Ureter (tissue), 1 donor: ENCODE measurements at places on chromosomes 6 and 20. TPM values are rescaled to one million over a fixed set of nuclear protein-coding genes. Genes with fewer than 3 reads are reported as not detected.

KIAA0408 gene
- 12.8 TPM for total RNA-seq

MEP1A gene
- total RNA-seq: not detected

DDO gene
- total RNA-seq: 0.42 TPM

EEF1A2 gene
- 20.2 TPM for total RNA-seq

MRPS10 gene
- total RNA-seq: 39.0 TPM

ADGRB3 gene
- 6.7 TPM for total RNA-seq

SLPI gene
- 301 TPM for total RNA-seq

CAGE1 gene
- not detected for total RNA-seq

SPDEF gene
- 3.5 TPM for total RNA-seq

MACROD2 gene
- total RNA-seq: 17.1 TPM

NKX2-2 gene
- not detected for total RNA-seq

TFAP2C gene
- total RNA-seq: 12.5 TPM

OLIG3 gene
- total RNA-seq: not detected

ADAM33 gene
- 56.9 TPM for total RNA-seq

BPIFB2 gene
- total RNA-seq: not detected

FOXC1 gene
- total RNA-seq: 41.9 TPM

GPR63 gene
- total RNA-seq: 1.4 TPM

DEFB132 gene
- not detected for total RNA-seq

SIRPD gene
- total RNA-seq: not detected

SALL4 gene
- 2.3 TPM for total RNA-seq

ECT2L gene
- total RNA-seq: 0.18 TPM

TREM2 gene
- 9.4 TPM for total RNA-seq

RFX6 gene
- not detected for total RNA-seq

MOCS1 gene
- total RNA-seq: 34.8 TPM

TP53INP2 gene
- 31.9 TPM for total RNA-seq

APCDD1L gene
- total RNA-seq: 2.3 TPM

CEP43 gene
- total RNA-seq: 22.0 TPM

MUCL3 gene
- not detected for total RNA-seq

KCNK15 gene
- total RNA-seq: 3.4 TPM

RPP40 gene
- total RNA-seq: 14.6 TPM

FILIP1 gene
- 11.3 TPM for total RNA-seq

COL21A1 gene
- total RNA-seq: 9.3 TPM

BAG2 gene
- total RNA-seq: 17.0 TPM

LY6G6D gene
- total RNA-seq: not detected

ENPP1 gene
- 9.3 TPM for total RNA-seq

CALHM4 gene
- not detected for total RNA-seq

TP53TG5 gene
- total RNA-seq: 1.2 TPM

PTCRA gene
- 0.55 TPM for total RNA-seq

PGC gene
- not detected for total RNA-seq

PACRG gene
- total RNA-seq: 9.7 TPM

TNFRSF21 gene
- 267 TPM for total RNA-seq

MYCT1 gene
- total RNA-seq: 11.5 TPM

TULP4 gene
- 119 TPM for total RNA-seq

OR2J3 gene
- not detected for total RNA-seq

MYL9 gene
- 1,028 TPM for total RNA-seq
